ENCODE measurements at places on chromosomes 6 and 20.

DNA sequence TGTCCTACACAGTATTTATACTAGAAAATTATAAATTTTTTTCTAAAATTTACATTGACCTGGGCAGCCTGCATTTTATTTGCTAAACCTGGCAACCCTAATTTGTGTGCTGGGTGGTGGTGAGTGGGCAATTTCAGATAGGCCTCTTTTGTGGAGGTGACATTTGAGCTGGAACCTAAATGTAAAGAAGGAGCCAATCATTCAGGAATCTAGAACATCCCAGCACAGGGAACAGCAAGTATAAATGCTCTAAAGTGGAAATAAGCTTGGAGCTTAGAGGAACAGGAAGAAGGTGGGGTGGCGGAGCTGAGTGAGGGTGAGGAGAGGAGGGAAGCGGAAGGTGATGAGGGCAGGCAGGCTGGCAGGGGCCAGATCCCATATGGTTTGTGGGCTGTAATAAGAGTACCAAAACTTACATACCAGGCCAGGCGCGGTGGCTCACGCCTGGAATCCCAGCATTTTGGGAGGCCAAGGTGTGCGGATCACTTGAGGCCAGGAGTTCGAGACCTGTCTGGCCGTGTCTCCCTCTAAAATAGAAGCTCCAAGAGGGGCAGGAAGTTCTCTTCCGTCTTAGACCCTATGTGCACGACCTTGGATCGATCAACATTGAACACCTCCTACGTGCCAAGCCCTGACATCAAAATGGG lies 549 bp upstream of the CSE1L start:
- no peak for DNase-seq

- DNase-seq, result no peak
Observed at GRCh38 chr6:78570044-78570443, 297.3 kb upstream of the IRAK1BP1 start.

DNA sequence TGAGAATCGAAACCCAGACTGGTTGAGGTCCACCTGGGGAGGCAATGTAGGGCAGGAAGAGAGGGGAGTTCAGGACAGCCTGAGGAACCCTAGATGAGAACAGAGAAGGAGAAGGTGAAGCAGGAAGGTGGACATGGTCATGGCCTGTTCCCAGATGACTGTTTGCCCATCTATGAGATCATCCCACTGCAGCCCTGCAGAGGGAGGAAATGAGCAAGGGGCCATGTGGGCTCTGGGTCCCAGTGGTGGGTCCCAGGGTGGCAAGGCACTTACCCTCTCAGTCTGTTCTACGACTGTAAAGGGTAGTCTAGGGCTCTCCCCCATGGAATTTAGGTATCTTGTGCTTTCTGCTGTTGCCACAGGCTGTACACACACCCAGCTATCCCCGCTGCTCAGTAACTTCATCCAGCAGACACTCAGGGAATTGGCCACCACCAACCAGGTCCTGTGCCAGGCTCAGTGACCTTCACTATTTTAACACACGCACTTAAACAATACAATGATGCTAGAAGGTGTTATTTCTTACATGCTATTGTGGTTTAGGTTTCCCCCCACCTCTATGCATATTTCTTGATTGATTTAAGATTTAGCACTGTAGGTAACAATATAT lies 89.8 kb downstream of the TOX2 start:
- DNase-seq, result no peak

DNA sequence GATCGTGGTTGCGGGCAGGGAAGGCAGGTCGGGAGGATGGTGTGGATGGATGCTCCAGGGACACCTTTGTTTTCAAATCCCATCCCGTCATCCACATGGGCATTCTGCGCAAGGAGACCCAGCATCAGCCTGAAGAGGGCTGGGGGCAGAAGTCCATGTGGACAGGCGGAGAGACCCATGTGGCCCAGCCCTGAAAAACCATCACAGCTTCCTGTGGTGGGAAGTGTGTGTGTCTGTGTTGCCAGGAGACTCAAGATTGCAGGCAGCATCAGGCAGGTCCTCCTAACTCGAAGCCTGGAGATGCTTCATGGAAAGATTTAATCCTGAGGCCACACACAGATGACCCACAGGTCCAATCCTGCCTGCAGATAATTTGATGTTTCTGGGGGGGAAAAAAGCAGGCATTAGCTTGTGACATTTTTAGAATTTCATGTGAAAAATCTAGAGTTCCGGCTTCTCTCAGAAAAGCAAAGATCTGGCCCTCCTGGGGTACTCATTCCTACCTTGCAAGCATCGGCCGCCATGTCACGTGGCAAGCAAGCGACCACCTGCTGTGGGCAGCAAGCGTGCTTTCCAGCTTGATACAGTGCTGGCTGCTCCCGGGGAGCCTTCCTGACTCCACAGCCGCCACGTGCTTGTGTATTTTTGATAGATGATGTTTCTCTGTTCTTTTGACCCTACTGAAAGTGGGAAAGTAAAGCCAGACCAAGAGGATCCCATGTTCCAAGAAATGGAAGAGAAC lies 25.8 kb downstream of the BCAS4 start:
- no peak for DNase-seq

DNA sequence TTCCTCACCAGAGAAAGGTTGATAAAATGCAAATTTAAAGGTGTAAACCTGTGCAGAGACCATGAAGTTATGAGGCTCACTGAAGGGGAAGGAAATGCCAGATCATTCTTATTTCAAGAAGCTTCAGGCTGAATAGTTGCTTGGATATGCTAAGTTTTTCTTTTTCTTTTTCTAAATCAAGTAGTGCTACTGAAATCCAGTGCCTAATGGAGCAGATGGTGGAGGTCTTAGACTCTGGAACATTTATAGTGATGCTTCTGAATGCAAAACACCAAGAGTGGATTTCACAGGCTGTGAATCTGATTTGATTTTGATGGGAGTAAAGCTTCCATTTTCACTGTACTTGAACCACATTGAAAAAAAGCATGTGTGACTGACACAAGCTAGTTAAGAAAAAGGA lies 151.2 kb upstream of the BEND3 start:
- no peak for DNase-seq

GRCh38 chr6:156645097-156645496 lies 132.1 kb upstream of the ARID1B start:
- DNase-seq, result peak; percentile 87

GRCh38 chr20:49896204-49896603 lies 19.1 kb downstream of the SPATA2 start:
- peak; percentile 66 for DNase-seq

DNA sequence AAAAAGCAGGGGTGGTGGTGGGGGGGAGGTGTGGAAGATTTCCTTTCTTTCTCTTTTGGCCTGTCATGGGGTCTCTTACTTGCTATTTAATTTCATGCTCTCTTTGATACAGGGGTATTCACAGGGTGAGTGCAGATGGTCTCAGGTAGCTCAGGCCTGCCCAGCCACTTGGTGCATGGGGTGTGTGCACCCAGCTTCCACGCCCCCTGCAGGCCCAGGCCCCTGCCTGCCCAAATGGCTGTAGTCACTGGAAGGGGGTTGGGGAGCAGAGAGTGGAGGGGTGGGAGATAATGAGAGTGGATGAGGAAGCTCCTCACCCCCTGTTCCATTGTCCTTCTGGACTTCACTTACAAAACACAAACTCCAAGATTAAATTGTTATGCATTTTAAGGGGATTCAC lies 133.6 kb upstream of the SGK1 start:
- no peak for DNase-seq

DNA sequence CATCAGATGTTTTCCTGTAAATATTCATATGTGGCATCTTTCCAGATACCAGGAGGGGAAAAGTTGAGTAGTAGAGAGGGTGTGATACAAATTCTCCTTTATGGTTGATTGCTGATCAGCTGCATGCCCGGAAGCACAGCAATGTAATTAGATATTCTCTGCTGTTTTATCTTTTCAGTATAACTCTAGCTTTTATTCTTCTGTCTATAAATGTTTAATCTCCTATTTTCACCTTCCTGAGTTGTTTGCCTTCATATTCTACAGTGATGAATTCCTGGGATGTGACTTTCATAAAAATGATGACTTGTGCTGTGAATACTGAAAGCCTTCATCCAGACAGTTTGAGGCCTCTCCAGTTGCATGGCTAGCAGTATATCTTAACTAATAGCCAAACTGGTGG lies 53.7 kb downstream of the SH3BGRL2 start:
- no peak for DNase-seq

GRCh38 chr6:52635049-52635577 lies 35.8 kb upstream of the TMEM14A start:
- DNase-seq, result peak; percentile 24

DNA sequence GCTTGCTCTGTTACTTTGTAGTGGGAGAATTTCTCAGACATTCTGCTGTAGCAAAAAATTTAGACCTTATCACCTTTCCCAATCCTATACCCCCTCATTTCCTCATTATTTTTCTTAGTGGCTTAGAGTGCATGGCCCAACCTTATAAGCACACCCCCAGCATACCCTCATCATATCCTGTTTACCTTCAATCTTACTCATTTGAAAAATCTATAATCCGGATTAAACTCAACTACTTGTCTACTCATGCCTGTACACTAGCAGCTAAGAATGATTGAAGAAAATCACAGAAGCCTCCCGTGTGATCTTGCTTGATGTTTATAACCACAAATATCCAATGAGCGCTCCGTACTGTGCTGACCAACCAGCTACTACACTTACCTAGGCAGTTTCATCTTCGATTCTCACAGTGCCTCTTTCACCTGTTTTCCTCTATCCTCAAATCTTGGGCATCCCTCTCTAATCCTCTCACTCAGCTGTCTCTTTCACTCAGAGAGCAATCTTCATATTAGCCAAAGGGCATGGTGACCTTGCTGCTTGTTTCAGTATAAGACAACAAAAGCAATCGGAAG lies 36.6 kb downstream of the AIG1 start:
- DNase-seq, result peak; percentile 17

Data from amniotic epithelial cell (primary cell).